NCI-H1930 (cell line): ENCODE measurements at places on chromosomes 11 and 22.

DNA sequence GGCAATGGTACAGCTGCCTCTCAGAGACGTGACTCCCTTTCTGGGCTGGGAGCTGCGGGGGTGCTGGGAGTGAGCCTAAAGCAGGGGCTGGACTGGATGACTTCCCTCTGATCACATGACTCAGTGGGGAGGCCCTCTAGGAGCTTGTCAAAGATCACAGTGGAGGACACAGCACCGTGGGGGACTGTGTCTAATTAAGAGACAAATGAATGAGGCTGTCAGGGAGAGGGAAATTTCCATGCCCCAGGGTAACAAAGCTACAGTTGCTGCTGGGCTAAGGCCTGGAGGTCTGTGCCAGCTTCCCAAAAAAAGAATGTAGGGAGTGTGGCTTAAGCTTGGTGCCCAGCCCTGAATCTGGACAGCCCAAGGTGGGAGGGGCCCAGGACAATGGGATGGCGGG, 262.8 kb upstream of the PLET1 start:
- DNase-seq = no peak

DNA sequence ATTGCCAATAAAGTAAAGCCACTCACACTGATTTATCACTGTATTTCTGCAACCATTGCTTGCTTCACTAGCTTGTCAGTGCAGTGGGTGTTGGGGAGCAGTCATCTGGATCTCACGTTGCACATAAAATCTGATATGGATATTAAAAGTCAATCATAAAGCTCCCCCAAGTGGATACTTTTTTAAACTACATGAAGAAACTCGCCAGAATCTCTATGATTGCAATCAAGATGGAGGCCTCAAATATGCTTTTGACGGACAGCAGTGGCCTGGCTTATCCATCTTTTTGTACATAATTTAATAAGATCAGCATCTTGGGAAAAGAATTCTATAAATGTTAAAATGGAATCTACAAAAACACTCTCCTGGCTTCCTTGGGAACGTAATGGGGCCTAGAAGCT, 137.7 kb downstream of the WT1 start:
- DNase-seq = peak; percentile 8

- no peak for DNase-seq
Measured at GRCh38 chr22:47250995-47251765, 488.7 kb downstream of the TBC1D22A start.

- DNase-seq = no peak
Measured at GRCh38 chr22:25749420-25750169, 7.6 kb downstream of the MYO18B start.
